Kidney capillary endothelial cell (primary cell): ENCODE measurements at places on chromosomes 1 and 21.

GRCh38 chr1:53591924-53592323 is 132.7 kb downstream of the DMRTB1 start:
- no peak for DNase-seq

DNA sequence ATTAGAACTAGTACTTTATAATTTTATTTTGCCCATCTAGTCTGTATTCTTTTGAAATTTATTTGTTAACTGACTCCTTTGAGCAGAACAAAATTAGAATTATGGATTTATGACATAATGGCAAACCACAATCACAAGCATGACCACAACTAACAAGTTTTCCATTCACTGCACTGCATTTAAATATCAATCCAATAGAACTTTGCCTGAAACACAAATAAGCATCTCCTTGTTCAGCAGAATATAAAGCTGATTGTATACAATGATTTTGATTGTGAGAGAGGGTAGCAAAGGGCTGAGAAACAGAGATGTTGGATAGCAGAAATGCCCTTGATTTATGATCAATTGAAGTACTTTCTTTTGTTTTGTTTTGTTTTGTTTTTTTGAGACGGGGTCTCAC is 495.5 kb upstream of the RGS18 start:
- DNase-seq = no peak

DNA sequence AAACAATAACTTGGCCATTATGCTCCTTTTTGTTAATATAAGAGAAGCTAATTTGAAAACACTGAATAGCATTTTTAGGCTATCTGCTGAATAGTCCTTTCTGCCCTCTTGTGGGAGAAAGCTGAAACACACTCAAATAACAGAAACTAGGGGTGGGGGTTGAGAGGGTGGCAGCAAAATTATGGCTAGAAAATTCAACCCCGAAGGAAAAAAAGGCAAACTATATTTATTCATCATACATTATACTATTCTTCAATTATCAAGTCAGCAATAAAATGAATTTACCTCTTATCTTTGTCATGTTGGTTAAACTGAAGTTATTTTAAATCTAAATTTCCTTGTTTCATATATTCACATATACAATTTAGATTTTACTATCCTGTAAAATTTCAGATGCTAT is 255.9 kb downstream of the FAF1 start:
- DNase-seq = peak; percentile 33

DNA sequence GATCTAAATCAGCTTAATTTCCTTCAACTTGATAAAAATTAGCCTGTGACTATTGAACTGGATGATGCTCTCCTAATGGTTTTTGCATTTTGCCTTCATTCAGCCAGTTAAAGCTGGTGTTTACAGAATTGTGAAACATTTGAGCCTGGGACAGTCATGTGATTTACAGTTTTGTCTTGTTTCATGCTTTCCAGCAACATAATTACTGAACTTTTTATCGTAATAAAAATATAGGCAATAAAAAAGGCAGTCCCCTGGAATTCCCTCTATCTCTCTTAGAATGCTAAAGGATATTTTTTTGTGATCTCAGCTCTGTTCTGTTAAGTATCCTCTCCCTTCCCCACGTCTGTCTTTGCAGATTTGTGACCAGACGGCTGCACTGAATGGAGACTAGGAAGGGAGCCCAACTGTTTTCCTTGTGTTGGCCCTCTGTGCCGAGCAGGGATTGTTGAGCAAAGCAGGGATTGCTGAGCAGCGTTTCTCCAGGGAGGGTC is 70.3 kb upstream of the RGL1 start:
- no peak for DNase-seq

GRCh38 chr1:47796626-47797025 is 200.6 kb downstream of the TRABD2B start:
- no peak for DNase-seq

DNA sequence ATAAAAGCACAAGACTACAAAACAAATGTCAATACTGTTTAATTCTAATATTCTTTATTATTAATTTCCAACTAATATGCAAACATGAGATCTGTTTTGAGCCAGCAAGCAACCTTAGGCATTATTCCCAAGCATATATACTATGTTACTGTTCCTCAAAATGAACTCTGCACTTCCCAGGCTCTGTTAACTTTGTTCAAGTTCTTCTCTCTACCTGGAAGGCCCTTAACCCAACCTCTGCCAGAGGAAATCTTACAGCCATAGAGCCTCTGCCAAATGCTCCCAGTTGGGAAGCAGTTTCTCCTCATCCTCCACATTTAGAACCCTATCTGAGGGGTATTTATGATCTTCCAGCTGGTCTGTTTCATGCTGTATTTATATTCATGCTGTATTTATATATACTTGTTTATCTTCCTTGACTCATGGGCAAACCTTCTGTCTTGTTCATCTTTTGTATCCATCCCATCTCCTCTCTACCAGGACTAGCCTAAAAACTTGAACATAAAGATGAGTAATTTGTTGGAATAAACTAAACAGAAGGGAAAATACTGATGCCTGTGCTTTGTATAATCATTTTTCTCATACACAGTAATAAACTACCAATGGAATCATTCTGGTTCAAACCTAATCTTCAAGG is 5.3 kb downstream of the IVNS1ABP start:
- no peak for DNase-seq

DNA sequence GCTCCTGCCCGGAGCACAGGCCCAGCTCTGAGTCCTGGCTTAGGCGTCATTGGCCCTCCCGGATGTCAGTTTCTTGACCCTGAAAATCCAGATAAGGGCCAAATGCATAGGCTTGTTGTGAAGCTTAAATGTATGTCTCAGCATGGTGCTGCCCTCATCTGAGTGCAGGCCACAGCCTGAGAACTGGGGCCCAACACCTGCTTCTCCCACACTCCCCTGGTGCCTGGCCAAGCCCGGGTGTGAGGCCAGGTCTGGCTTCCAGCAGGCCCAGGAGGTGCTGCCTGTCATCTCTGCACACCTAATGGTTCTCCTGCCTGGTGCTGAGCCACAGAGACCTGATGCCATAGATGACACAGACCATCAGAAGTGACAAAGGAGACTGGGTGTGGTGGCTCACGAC is 14.0 kb downstream of the MX2 start:
- DNase-seq = no peak

DNA sequence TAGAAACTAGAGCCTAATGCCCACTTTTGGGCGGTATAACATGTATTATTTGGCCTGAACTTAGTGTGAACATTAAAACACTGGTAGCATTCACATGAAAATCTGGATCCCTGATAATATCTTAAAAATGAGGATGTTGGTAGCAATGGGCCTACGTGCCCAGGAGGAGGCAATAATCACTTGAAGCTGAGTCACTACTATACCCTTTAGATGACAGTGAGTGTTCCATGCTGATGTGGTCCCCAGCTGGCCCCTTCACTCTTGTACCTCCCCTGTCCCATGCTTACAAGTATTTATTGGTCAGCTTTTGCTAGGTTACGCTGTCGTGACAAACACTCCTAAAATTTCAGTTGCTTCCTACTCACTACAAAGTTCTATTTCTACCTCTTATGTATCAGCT is 23.0 kb upstream of the POU2F1 start:
- DNase-seq = no peak

DNA sequence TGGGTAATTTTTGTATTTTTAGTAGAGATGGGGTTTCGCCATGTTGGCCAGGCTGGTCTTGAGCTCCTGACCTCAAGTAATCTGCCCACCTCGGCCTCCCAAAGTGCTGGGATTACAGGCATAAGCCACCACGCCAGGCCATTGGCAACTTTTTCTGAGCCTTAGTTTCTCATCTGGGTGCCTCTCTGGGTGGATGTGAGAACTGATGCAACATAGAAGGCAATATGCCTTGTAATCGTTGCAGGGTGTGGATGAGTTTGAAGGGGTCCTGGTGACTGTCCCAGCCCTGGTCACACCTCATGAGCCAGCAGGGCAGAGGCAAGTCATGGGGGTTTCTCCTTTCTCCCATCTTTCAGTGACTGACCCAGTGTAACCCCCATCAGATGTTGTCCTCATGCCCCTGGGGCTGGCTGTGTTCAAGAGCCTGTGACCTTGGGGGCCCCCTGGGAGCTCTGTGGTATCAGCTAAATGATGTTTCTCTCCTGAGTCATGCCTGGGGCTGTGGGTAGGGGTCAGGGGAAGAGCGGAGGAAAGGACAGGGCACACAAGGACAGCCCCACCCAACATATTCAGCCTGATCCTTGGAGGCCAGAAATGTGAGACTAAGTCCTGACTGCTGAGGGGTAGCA is 3.6 kb downstream of the COL9A2 start:
- no peak for DNase-seq

GRCh38 chr1:175599212-175599705 is 144.1 kb downstream of the TNR start:
- DNase-seq = no peak

- peak; percentile 41 for DNase-seq
Measured at GRCh38 chr1:174999936-175000696, at the start of gene CACYBP. Gene CACYBP, plus strand, starts transcription at chr1:174999947. Its CDS starts 234 bp downstream, at chr1:175000181.

DNA sequence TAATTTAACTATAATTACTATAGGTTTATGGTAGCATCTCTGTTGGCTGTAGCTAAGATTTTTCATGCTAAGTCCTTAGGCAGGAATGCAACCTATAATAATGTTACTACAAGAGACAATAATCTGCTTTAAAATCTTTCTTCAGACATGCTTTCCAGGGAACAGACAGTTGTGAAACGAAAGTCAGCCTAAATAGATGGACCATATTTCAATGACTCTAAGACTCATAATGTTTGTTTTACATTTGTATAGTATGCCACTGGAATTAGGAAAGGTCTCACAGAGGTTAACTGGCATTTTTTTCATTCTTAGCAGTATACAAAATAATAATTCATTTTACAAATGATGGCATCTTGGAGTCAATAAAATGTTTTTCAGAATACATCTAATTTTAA is 8.1 kb downstream of the RERE start:
- DNase-seq = no peak

DNA sequence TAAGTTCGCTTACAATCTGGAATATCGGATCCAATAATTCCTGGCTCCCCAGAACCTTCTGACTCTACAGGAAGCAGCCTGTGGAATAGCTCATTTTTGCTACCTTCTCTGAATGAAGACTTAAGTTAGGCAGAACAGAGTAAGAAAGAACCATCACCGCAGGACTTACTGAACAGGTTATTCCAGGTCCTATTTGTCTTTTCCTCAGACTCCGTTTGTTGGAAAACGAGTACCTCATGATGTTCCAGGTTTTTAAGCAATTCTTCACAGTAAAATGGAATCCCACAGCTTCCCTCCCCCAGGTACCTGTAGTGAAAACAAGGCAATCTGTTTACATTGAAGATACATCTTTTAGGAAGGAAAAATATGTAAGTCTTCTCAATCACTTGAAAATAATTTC is 59.8 kb downstream of the ADCY10 start:
- DNase-seq = no peak

GRCh38 chr1:151961833-151962232 is 31.8 kb downstream of the S100A10 start:
- no peak for DNase-seq

DNA sequence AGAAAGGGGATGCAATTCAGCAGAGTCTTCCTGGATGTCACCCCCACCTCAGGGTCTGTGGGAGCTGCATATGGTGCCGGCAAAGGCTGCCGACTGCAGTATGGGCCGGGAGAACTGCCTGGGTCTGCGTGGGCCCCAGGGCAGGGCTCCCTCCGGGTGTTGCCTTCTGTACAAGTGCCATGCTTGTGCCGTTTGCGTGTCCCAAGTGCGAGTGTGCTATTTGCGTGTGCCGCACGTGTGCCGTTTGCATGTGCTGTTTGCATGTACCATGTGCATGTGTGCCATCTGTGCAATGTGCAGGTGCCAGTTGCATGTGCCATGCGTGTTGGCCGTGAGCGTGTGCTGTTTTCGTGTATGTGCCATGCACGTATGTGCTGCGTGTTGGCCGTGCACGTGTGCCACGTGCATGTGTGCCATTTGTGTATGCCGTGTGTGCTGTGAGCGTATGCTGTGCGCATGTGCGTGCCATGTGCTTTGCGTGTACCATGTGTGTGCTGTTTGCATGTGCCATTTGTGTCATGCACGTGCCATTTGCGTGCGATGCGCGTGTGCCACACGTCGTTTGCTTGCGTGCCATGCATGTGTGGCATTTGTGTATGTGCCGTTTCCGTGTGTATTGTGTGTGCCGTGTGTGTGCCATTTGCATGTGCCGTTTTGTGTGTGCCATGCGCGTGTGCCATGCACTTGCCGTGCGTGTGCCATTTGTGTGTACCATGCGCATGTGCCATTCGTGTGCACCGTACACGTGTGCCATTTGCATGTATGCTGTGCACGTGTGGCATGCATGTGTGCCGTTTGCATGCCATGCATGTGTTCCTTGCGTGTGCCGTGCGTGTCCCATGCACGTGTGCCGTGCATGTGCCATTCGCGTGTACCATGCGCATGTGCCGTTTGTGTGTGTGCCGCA is 1.5 kb upstream of the TAS1R3 start:
- no peak for DNase-seq

DNA sequence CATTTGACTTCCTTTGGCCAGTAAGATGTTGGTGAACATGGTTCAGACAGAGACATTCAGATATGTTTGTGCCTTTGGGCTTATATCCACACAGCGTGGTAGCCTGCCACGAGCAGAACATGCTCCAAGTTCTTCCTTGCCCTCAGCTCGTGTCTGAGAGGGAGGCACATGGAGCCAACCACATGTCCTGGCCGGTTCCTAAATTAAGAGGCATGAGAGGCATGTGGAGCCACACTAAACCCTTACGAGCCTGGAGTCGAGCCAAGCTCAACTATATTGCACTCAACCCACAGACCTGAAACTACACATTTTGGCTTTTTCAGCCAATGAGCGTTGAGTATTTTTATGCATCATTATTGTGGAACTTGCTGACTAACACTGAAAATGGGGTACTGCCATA is 133.7 kb upstream of the KCNK1 start:
- DNase-seq = no peak

GRCh38 chr1:226109829-226110248 is 47.3 kb downstream of the H3-3A start:
- peak; percentile 82 for DNase-seq

DNA sequence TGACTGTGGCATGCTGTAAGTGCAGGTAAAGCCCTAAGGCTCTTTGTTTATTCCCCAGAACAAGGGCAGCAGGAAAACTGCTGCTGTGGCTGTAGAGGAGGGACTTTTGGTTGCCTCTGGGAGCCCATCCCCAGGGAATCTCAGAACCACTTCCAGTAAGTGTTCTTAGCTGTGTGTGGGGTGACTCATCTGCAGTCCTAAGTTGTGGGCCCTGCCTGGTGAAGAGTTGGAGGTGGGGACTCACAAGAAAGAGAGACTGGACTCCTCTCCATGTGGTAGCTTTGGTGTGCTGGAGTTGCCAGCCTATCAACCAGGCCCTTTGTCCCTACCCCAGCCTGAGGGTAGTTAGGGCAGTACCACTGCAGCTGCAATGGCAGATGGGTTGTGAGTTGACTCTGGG is 24.0 kb upstream of the DENND1B start:
- DNase-seq = no peak

- DNase-seq = no peak
Measured at GRCh38 chr1:41524676-41525675, 40.5 kb upstream of the EDN2 start.

DNA sequence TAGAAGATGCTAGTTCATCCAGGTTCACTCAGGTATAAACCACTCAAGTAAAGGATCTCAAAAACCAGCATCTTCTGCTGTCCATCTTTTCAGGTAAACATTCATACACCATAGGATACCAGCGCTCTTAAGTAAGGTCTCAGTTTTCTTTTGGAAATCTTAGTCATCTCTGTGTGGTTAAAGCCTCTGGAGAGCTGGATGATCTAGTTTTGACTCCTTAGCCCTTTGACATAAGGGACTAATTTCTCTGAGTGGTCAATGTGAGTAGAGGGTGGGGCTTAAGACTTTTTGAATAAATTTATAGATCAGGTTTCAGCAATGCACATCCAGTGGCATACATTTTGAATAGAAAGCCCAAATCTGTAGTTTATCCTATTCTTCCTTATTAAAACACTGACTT is 92.3 kb downstream of the CTH start:
- DNase-seq = no peak
